ENCODE measurements at places on chromosomes 7 and 10. TPM values are rescaled to one million over a fixed set of nuclear protein-coding genes. Genes with fewer than 3 reads are reported as not detected.

GRCh38 chr10:110966146-110966545 lies 46.7 kb downstream of the SHOC2 start:
- no peaks in the 10 kb centered on the region for H3K4me1 ChIP-seq
- H3K4me3 ChIP-seq: no peak overlapping the region
- peaks cover 6% of the 10 kb centered on the region for H3K36me3 ChIP-seq
- H3K27ac ChIP-seq: no peak overlapping the region
- H3K27me3 ChIP-seq: no peaks in the 10 kb centered on the region
- DNase-seq: no peak

DNA sequence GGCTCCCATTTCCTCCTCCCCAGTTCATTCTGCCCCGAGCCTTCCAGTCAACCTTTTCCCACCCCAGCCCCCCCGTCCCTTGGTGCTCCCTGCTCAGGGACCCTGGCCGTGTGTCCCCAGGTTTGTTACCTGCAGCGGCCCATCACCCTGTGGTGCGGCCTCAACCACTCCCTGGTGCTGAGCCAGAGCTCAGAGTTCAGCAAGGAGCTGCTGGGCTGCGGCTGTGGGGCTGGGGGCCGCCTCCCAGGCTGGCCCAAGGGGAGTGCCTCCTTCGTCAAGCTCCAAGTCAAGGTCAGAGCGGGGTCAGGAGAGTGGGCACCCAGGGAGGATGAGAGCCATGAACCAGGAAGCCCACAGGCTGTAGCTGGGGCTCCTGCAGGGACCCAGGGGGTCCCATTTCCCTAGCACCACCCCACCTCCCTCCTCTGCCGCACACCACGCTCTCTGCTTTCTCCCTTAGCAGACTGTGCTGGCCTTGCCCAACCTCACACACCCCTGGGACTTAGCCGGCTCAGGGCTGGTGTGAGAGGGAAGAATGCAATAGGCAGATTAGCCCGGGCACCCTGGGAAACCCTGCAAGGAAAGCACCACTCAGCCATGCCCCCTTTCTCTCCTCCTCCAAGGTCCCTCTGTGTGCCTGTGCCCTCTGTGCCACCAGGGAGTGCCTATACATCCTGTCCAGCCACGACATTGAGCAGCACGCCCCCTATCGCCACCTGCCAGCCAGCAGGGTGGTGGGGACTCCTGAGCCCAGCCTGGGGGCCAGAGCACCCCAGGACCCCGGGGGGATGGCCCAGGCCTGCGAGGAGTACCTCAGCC lies 2.0 kb upstream of the PCOLCE start:
- H3K27me3 ChIP-seq: no peaks in the 10 kb centered on the region
- no peak overlapping the region for H3K27ac ChIP-seq
- DNase-seq: no peak

DNA sequence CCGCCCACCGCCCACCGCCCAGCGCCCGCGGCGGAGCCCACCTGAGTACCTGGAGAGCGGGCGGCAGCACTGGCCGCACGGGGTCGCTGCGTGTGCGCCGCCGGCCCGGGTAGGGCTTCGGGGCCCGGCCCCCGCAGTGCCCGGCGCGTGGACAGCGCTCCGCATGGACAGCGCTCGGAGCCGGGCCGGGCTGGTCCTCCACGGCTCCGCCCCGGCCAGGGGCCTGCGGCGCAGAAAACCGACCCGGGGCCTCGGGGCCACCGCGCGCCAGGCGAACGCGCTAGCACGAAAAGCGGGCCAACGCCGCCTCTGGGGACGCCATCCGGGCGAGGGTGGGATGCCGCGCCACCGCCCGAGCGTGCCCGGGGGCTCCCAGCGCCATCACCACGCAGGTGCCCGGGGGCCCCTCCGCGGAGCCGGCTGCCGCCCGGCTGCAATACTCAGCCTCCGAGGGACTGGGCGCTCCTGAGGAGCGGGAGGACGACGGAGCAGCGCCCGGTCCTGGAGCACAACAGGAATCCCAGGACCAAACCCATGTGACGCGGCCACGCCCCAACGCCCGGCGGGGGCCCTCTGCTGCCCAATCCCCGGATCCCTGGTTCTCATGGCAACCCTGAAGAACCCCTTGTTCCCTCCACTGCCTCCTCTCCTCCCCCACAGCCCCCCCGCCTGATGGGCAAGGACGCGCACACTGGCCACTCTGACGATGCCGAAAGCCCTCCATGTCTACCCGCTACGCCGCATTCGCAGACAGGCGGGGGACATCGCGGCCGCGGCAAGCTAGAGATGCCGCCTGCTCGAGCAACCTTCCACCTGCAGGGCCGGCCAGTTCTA lies at the start of gene GRB10:
Gene GRB10 (minus strand): TSS at position 522 of the 834 bp plus-strand sequence. CDS start 50,574 bp downstream, outside the sequence.
- no peak within 1 kb of the TSS for H3K27ac ChIP-seq
- no peak within 1 kb of the TSS for H3K4me3 ChIP-seq
- H3K27me3 ChIP-seq: no peaks in the 10 kb centered on the region
- H3K4me1 ChIP-seq: no peaks in the 10 kb centered on the region

- DNase-seq: no peak
- peak overlapping the region; percentile 57 for H3K4me3 ChIP-seq
- no peaks in the 10 kb centered on the region for H3K36me3 ChIP-seq
Observed at GRCh38 chr10:98414578-98414931, 427 bp downstream of the PYROXD2 start.

GRCh38 chr10:89563861-89564478 lies 28.6 kb upstream of the SLC16A12 start:
- H3K36me3 ChIP-seq: no peaks in the 10 kb centered on the region
- no peak overlapping the region for H3K4me3 ChIP-seq
- H3K4me1 ChIP-seq: no peaks in the 10 kb centered on the region
- no peak overlapping the region for H3K27ac ChIP-seq
- peak; percentile 6 for DNase-seq

Gene PTTG1IP2
- total RNA-seq: not detected

Gene SKIDA1
- 1.8 TPM for total RNA-seq

Gene UNC5B
- total RNA-seq: 3.6 TPM

Gene MYH16
- not detected for total RNA-seq

Data from SJCRH30 (cell line).